ENCODE measurements at places on chromosomes 5 and 9.

GRCh38 chr5:77449981-77450380, 42.1 kb downstream of the WDR41 start:
- no peak for DNase-seq

- peak; percentile 88 for DNase-seq
Observed at GRCh38 chr5:11390291-11390767, 513.9 kb downstream of the CTNND2 start.

GRCh38 chr9:95784318-95784717, 91.2 kb upstream of the ERCC6L2 start:
- no peak for DNase-seq

DNA sequence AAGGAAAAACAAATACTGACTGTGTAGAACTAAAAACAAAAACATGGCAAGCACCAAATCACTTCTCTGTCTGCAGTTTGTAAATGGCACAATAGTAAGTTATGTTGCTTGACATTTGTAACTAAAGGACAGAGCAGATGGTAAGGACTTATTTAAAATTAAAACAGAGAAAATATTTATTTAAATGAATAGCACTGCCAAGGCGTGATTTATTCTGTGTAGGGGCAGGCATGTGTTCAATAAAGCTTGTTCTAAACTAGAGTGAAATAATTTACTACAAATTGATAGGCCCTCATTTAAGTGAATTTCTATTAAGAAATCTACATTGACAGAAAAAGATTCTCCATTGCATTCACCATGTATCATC, 231.5 kb downstream of the CYLC2 start:
- no peak for DNase-seq

Data from HS-27A (cell line).